ENCODE measurements at places on chromosomes 1 and 21.

DNA sequence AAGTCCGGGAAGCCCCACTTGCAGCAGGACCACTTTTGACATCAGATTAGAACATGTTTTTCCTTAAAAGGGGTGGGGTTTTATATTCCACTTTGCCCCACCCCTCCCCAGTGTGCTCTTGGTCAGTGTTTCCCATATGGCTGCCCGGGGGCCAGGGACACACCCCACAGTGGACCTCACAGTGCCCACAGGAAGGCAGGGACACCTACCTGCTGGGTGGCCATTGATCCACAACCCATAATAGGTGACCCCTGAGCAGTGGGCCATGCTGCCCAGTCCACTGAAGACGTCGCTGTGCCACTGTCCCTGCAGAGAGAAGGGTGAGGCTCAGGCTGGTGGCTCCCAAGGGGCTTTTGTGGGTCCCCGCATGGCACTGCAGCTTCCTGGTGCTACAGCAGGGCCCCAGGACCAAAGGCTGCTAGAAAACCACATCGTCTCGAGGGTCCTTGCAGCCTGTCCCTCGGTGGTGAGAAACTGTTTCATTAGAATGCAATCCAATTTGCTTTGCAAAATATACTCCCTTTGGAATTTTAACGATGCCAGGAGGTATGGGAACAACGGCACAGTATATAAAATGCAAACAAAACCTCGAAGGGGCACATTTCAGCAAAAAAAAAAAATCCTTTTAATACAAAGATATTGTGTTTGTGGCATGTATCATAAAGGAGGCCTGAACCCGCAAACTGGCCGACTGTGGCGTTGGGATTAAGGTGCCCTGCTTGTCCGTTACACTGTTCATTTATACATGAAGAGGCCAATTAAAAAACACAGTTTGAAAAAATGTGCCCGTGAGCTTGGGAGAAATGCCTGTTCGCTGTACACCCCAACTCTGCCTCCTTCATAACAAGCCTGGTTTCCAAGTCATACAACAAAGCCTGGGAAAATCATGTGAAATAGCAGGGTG, 16.9 kb downstream of the MORN1 start:
- DNase-seq: no peak

- DNase-seq: no peak
These were observed 118.6 kb upstream of the PPP2R5A start for GRCh38 chr1:212166644-212167043.

DNA sequence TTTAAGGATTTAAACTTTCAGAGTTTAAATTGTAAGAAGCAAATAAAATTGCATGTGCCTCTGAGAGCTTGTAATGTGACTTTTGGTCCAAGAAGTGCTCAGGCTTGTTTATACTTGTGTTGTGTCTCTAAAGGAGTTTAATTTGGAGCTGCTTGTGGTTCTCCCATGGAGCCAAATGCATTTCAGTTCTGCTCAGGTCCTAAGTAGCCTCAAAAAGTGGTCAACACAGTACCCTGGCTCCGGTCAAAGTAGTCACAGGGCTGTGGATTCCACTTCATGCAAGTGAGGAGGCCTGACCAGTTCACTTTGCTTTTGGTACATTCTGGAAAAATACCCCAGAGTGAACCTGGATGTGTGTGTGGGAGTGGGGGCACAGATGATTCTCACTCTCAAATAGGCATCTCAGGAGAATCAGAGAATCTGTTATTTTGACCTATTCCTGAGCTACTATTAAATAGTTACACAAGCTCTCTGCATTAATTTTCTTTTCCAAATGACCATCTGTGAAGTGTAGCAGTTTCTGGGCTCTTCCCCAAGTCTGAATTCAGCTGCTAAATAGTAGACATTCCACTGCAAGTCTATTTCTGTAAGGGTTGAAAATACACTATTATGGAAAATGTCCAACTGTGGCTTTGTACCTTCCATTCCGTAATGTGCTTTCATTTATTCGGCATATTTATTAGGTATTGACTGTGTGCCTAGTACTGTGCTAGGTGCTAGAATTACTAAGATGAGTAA, 31.7 kb upstream of the AGO1 start:
- DNase-seq: no peak

- DNase-seq: no peak
These were observed 97.4 kb upstream of the SGIP1 start for GRCh38 chr1:66436378-66437135.

GRCh38 chr1:172068334-172068733, 227.0 kb downstream of the DNM3 start:
- no peak for DNase-seq

GRCh38 chr1:231683439-231684165, 57.0 kb downstream of the DISC1 start:
- no peak for DNase-seq

DNA sequence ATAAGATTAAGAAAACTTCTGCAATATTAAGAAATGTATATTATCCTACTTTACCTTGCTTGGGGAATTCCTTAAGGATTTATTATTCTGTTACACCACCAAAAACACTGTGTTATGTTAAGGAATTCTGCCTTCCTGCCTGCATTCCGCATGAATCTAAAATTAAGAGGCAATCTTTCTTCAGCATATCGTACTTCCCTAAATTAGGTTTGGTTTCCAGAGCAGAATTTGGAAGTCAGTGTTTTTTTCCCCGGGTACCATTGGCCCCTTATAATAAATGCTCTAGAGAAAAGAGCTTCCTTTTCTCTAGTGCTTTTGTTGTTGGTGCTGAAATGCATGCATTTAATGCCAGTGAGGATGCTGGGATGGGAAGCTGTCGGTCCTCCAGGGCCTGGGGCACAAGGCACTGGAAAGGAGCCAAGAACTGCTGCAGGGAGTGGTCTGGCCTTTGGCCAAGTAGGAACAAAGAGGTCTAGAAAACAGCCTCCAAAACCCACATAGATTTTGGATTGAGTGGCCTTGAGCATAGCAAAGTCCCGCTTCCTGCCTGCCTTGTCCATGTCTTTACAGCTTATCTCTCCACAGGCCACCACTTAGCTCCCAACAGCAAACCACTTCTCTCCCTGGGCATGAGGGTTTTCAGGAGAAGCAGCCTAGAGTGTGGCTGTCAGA, 69.9 kb downstream of the RRAGC start:
- DNase-seq: no peak

DNA sequence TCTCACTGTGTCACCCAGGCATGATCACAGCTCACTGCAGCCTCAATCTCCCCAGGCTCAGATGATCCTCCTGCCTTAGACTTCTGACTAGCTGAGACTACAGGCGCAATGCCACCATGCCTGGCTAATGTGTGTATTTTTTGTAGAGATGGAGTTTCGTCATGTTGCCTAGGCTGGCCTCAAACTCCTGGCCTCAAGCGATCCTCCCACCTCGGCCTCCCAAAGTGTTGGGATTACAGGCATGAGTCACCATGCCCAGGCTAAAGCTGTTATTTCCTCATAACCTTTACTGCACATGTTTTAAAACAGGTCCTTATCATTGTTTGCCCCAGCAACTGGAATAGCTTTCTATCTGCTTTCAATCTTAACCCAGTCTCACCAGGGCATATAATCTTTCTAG, 2.9 kb downstream of the SARS1 start:
- DNase-seq: no peak
